ENCODE measurements at places on chromosomes 7 and 10. TPM values are rescaled to one million over a fixed set of nuclear protein-coding genes. Genes with fewer than 3 reads are reported as not detected.

DNA sequence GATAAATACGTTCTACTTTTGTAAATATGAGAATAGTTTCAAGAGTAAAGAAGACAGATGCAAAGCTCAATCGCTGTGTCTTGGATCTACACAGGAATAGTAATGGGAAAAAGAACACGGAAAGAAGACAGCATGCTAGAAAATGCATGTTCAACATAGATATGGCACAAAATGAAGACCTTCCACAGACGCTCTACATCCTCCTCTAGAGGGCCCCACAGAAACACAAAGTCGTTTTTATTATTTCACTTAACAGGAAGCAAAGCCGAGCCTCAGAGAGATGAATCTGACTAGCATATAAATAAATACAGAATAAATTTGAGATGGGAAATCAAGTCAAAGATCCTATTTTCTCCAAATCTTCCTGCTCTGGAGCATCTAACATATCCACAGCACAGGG lies 292.6 kb downstream of the PARD3 start:
- peaks cover 6% of the 10 kb centered on the region for H3K4me1 ChIP-seq
- no peak for DNase-seq

- H3K36me3 ChIP-seq: no peaks in the 10 kb centered on the region
- no peak for DNase-seq
These were observed 115.8 kb upstream of the VSTM2A start for GRCh38 chr7:54426406-54426805.

DNA sequence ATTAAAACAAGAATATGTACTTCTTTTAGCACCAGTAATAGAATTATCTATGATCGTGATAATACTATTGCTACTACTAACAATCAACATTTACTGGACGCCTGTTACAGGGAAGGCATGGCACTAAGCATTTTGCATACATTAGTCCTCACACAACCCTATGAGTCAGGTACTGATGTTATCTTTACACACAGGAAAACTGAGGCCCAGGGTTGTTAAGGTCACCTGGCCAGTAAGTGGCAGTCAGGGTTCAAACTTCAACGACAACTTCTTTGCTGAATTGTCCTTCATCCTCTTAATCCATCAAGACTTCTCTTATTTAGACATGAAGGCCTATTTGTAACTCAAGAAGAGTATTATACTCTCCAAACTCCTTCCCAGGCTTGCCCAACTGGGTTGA lies 41.9 kb upstream of the ACSL5 start:
- no peak overlapping the region for H3K4me3 ChIP-seq
- peaks cover 7% of the 10 kb centered on the region for H3K4me1 ChIP-seq
- peaks cover 3% of the 10 kb centered on the region for H3K27me3 ChIP-seq

DNA sequence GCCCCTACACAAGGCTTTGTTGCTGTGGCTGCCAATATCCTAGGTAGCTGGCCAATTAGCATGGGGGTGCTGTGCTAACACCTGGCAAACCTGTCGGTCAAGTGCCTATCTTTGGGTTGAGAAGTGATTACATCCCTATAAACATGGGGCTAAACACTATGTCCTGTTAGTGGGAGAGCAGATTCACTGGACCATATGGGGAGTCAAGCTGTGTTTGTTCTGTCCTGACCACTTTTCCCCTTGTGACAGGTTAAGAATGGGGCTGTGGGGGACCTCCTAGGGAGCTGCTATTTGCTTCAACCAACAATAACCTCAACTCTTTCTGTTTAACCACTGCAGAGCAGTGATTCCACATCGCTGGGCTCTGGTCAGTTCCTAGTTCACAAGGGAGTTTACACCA lies 151.5 kb upstream of the AOAH start:
- no peaks in the 10 kb centered on the region for H3K27me3 ChIP-seq
- peaks cover 59% of the 10 kb centered on the region for H3K36me3 ChIP-seq
- H3K27ac ChIP-seq: no peak overlapping the region
- no peak overlapping the region for H3K4me3 ChIP-seq
- peaks cover 14% of the 10 kb centered on the region for H3K4me1 ChIP-seq

DNA sequence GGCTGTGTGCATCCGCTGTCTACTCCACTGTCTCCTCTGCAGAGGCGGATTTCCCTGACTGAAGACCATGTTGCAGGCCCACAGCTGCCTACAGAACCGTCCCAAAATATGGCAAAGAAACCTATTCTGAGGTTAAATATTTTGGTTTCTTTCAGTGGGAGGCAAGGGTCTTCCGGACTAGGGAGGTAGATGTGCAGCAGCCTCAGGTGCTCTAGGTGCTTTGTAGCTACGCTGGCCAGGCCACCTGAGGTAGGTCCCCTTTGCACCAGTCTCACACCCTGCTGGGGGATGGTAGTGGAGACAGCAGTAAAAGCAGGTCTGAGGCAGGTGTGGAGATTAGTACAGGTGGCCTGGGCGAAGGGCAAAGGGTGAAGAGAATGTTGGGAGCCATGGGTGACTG lies 8.2 kb upstream of the PILRB start:
- DNase-seq: no peak
- H3K4me3 ChIP-seq: no peak overlapping the region
- no peaks in the 10 kb centered on the region for H3K27me3 ChIP-seq
- peaks cover 47% of the 10 kb centered on the region for H3K36me3 ChIP-seq

DNA sequence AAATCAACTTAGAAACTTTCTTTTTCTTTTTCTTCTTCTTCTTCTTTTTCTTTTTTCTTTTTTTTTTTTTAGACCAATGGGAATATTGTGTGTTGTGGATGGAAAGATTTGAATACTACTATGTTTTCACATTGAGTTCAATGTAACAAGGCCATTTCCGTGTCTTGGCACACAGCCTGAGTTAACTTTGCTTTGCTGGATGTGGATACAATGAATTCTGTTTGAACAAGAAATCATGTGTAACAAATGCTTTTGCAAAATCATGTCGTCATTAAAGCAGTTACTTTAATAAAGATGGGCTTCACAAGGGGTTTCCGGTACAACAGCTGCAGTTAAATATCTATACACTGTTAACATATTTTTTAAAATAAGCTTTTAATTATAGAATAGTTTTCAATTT lies 13.5 kb upstream of the ENTPD1 start:
- no peak overlapping the region for H3K4me3 ChIP-seq
- no peaks in the 10 kb centered on the region for H3K36me3 ChIP-seq
- no peak overlapping the region for H3K27ac ChIP-seq
- no peak for DNase-seq
- no peaks in the 10 kb centered on the region for H3K4me1 ChIP-seq

DNA sequence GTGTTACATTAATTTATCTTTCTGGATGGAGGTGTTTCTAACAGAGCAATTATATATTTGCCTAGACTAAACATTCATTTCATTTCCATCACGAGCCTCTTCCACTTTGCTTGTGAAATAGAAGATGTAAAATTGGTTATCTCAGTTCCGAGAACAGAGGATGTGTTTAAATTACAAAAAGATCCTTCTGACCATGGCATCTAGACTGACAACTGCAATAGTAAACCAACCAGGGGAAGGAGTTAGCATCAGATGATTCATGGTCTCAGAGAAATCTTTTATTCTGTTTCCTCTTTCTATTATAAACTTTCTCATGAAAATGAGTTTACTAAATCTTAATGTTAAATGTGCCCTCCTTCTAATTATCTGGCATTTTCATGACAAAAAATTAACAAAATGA lies 149.8 kb upstream of the WDR11 start:
- peaks cover 2% of the 10 kb centered on the region for H3K36me3 ChIP-seq
- no peak overlapping the region for H3K4me3 ChIP-seq
- H3K27me3 ChIP-seq: no peaks in the 10 kb centered on the region
- no peak for DNase-seq
- H3K4me1 ChIP-seq: no peaks in the 10 kb centered on the region

GRCh38 chr10:121102706-121103105 lies 251.5 kb downstream of the WDR11 start:
- no peaks in the 10 kb centered on the region for H3K36me3 ChIP-seq
- no peaks in the 10 kb centered on the region for H3K4me1 ChIP-seq
- no peak overlapping the region for H3K27ac ChIP-seq
- no peaks in the 10 kb centered on the region for H3K27me3 ChIP-seq

GRCh38 chr7:26487780-26488515 lies 196.3 kb downstream of the SNX10 start:
- H3K4me1 ChIP-seq: no peaks in the 10 kb centered on the region
- no peaks in the 10 kb centered on the region for H3K36me3 ChIP-seq
- peaks cover 12% of the 10 kb centered on the region for H3K27me3 ChIP-seq

- no peak for DNase-seq
- H3K36me3 ChIP-seq: no peaks in the 10 kb centered on the region
- no peak overlapping the region for H3K27ac ChIP-seq
These were observed 118.9 kb downstream of the EVX1 start for GRCh38 chr7:27361522-27361921.

- no peak for DNase-seq
- H3K36me3 ChIP-seq: no peaks in the 10 kb centered on the region
- no peak overlapping the region for H3K27ac ChIP-seq
These were observed 198.7 kb downstream of the CXCL12 start for GRCh38 chr10:44186150-44186549.

DNA sequence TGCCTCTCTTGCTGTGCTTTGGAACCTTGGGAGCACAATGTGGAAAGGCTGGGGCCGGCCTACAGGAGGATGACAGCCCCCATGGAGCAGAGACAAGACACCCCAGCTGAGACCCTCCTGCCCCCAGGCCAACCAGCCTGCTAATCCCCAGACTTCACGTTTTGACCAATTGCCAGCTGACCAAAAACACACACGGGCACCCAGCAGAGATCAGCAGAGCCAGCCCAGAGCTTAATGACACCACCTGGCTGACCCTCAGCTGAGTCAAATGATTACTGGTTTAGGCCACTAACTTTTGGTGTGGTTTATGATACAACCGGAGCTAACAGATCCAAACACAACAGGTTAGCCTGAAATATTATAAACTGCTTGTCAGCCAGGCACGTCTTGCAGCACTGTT lies 111.2 kb upstream of the KIF5B start:
- DNase-seq: no peak
- no peak overlapping the region for H3K27ac ChIP-seq
- no peak overlapping the region for H3K4me3 ChIP-seq
- no peaks in the 10 kb centered on the region for H3K36me3 ChIP-seq
- no peaks in the 10 kb centered on the region for H3K4me1 ChIP-seq

- H3K4me3 ChIP-seq: no peak overlapping the region
- peaks cover 3% of the 10 kb centered on the region for H3K27me3 ChIP-seq
- DNase-seq: no peak
- H3K36me3 ChIP-seq: no peaks in the 10 kb centered on the region
- H3K4me1 ChIP-seq: no peaks in the 10 kb centered on the region
- H3K27ac ChIP-seq: no peak overlapping the region
These were observed 195.7 kb upstream of the PTN start for GRCh38 chr7:137539111-137539715.

- no peak overlapping the region for H3K4me3 ChIP-seq
- peaks cover 3% of the 10 kb centered on the region for H3K27me3 ChIP-seq
- no peak overlapping the region for H3K27ac ChIP-seq
- H3K36me3 ChIP-seq: no peaks in the 10 kb centered on the region
These were observed 536.5 kb upstream of the MGMT start for GRCh38 chr10:128930515-128930914.

DNA sequence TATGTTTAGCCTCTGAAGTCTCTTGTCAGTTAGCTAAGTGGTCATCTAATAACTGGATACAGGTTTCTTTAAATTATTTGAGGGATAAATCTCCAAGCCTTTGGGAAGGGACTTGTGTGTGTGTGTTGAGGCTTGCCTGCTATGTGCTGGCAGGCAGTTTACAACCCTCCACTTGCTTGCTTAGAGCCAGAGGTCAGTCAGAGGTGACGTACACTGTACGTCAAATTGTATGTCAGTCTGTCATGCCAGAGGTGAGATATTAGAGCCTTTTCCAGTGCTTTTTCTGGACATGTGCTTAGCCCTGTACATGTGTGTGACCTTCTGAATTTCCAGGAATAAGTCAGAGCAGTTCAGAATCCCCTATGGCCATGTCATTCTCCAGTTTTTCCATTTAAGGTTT lies 438.9 kb downstream of the SDK1 start:
- no peaks in the 10 kb centered on the region for H3K4me1 ChIP-seq
- DNase-seq: no peak
- no peak overlapping the region for H3K27ac ChIP-seq
- no peaks in the 10 kb centered on the region for H3K36me3 ChIP-seq
- no peak overlapping the region for H3K4me3 ChIP-seq
- peaks cover 7% of the 10 kb centered on the region for H3K27me3 ChIP-seq

CFTR gene
- total RNA-seq: not detected

NPY4R2 gene
- total RNA-seq: not detected

FRAT1 gene
- total RNA-seq: 2.1 TPM

MALRD1 gene
- total RNA-seq: not detected

PLEKHS1 gene
- total RNA-seq: not detected

Measured in activated CD4-positive, alpha-beta memory T cell treated with anti-CD3 and anti-CD28 coated beads for 36 hours (primary cell).